Transverse colon (tissue), 4 donors: ENCODE measurements at places on chromosomes 5 and 9. TPM values are rescaled to one million over a fixed set of nuclear protein-coding genes. Genes with fewer than 3 reads are reported as not detected.

DNA sequence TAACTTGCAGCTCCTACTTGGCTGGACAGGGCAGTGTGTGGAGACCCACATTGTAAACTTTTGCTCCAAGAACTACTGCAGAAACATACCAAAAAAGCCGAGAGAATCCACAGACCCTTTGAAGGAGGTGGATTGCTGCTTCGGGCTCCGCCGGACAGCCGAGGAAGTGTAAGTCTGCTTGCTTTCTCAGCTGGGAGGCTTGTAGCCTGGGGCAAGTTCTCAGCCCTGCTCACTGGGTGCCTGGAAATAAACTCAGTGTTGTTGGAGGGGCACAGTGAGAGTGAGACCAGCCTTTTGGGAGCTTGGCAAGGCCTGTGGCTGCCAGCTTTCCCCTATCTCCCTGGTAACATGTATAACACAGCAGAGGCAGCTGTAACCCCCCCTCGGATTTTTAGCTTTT lies 215.6 kb downstream of the SYK start:
- no peak for DNase-seq
- no peaks in the 10 kb centered on the region for H3K36me3 ChIP-seq

- H3K27ac ChIP-seq: no peak overlapping the region
- H3K27me3 ChIP-seq: no peaks in the 10 kb centered on the region
- no peak for DNase-seq
- no peaks in the 10 kb centered on the region for H3K4me1 ChIP-seq
- H3K4me3 ChIP-seq: no peak overlapping the region
Observed at GRCh38 chr9:94250456-94250855, 8.6 kb upstream of the ZNF169 start.

- no peak overlapping the region for H3K4me3 ChIP-seq
- no peaks in the 10 kb centered on the region for H3K27me3 ChIP-seq
- H3K27ac ChIP-seq: no peak overlapping the region
- DNase-seq: no peak
Observed at GRCh38 chr5:133453831-133454230, 158.5 kb downstream of the FSTL4 start.

DNA sequence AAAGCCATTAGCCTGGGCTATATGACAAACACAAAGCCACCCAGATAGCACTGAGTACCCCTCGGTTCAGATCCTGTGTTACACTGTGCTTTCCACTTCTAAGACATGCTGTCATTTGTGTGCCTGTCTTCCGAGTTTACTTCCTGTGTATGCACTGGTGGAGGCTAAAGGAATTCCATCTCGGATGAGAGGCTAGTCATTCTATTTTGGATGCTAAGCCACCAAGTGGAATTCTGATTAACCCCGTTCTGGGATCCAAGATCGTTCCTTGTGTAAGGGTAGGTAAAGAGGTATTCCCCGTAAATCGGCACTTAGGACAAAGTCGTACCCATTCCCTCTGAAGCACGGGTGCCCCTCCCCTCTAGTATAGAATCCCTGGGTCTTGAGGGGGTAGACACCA lies 8.7 kb downstream of the PROP1 start:
- no peak overlapping the region for H3K27ac ChIP-seq
- no peak for DNase-seq
- no peak overlapping the region for H3K4me3 ChIP-seq
- no peaks in the 10 kb centered on the region for H3K4me1 ChIP-seq

- H3K27ac ChIP-seq: no peak overlapping the region
- no peaks in the 10 kb centered on the region for H3K27me3 ChIP-seq
- no peak overlapping the region for H3K4me3 ChIP-seq
- H3K36me3 ChIP-seq: no peaks in the 10 kb centered on the region
- no peak for DNase-seq
Observed at GRCh38 chr5:128773378-128773777, 191.9 kb upstream of the SLC27A6 start.

GRCh38 chr5:76114179-76114851 lies 31.1 kb downstream of the SV2C start:
- no peaks in the 10 kb centered on the region for H3K36me3 ChIP-seq
- H3K4me1 ChIP-seq: no peaks in the 10 kb centered on the region
- H3K27me3 ChIP-seq: no peaks in the 10 kb centered on the region
- DNase-seq: peak; percentile 80
- no peak overlapping the region for H3K4me3 ChIP-seq

- peak; percentile 79 for DNase-seq
- no peaks in the 10 kb centered on the region for H3K27me3 ChIP-seq
- H3K27ac ChIP-seq: peak overlapping the region; percentile 78
Observed at GRCh38 chr5:91162534-91163381, 220.4 kb downstream of the ARRDC3 start.

DNA sequence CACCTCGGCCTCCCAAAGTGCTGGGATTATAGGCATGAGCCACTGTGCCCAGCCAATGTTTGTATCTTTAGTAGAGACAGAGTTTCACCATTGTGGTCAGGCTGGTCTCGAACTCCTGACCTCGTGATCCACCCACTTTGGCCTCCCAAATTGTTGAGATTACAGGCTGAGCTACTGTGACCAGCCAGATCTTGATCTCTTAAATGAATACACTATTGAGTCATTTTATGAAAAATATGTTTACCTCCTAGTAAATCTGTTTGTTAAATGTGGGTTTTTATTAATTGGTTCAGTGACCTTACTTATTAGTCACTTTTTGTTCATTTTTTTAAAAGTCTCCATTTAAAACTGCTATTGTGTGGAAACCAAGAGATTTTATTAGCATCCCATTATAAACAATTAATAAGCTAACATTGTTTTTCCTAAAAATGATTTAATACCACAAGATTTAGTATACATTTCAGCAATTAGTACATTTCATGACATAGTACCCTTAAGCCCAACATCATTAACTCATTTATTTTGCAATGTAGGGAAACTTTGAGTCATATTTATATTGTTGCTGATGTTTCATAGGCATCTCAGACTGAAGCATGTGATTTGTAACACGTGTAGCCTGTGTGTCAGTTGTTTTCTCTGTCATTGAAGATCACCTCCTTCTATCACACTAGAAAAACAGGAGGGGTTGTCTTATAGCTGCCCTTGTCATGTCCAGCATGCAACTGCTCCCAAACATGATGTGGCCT lies 261.2 kb downstream of the TAF11L14 start:
- DNase-seq: no peak
- no peaks in the 10 kb centered on the region for H3K36me3 ChIP-seq
- H3K27ac ChIP-seq: no peak overlapping the region

DNA sequence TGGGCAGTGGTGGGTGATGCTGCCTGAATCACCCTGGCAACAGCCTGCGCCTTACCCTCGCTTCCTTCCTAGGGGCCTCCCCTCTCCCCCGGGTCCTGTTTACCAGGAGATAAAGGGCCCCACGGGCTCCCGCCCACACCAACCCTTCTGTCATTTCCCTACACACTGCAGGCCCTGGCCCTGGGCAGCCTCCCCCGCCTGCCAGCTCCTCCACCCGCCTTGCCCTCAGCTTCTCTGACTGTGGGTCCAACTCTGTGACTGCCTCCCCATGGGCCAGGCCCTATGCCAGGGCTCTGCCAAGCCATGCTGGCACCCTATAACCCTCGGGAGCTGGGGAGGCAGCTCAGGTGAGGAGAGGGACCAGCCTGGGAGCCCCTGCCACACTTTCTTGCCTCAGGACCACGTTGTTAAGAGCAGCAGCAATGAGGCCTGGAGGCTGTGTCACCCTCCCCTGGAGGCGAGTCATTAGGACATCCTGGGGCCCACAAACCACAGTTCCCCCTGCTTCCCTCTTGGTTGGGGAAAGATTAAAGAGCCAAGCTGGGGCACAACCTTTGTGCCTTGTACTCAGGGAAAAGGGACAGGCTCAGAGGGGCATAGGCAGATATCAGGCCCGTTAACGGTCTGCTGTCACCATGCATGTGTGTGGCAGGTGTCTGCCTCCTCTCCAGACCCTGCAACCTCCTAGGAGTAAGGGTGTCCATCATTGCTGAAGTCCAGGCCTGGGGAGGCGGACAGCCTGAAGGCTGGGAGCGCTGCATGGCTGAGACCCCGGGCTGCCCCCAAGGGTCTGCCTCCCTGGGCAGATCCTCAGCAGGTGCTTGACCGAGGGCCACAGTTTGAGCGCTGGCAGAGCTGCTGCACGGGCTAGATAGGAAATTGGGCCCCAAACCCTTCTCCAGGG lies 2.8 kb downstream of the MGAT4B start:
- no peaks in the 10 kb centered on the region for H3K27me3 ChIP-seq
- peak overlapping the region; percentile 98 for H3K27ac ChIP-seq
- H3K4me3 ChIP-seq: no peak overlapping the region
- DNase-seq: no peak
- H3K4me1 ChIP-seq: peaks cover 55% of the 10 kb centered on the region

DNA sequence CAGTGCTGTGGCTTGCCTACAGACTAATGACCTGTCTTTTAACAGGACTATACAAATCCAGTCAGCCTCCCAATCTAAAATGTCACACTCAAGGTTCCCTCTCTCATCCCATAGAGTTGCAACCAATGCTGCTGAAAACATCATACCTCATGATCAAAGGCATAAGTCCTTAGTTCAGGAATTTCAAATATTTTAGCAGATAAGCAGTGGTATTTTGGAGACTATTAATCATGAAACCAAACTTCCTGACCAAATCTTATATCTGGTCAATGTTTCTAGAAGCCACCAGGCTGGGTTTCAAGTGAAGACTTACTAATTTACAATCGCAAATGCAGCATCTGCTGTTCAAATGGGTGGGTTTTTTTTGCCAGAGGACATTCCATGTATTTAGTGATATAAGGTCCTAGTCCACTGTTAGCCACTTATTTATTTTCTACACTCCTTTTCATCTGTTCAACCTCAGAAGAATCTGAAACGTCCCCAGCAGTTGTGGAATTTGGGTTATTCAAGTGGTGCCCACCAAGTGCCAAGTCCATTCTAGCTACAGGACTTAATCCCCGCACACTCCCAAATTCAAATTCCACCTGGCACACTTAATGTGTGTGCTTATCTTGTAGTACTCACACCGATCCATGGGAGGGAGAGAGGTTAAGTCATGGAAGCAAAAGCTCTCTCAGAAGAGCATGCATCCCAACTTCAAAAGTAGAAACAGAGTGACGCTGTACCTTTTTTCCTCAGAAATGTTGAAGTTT lies 5.8 kb downstream of the TAS2R1 start:
- no peak overlapping the region for H3K27ac ChIP-seq
- H3K4me3 ChIP-seq: no peak overlapping the region
- no peak for DNase-seq

ZBTB26 gene
- 9.2 TPM for total RNA-seq

TMC1 gene
- not detected for total RNA-seq

ANKRD31 gene
- total RNA-seq: 0.16 TPM

NR6A1 gene
- total RNA-seq: 13.4 TPM

GKAP1 gene
- 11.0 TPM for total RNA-seq

RPS23 gene
- 1,615 TPM for total RNA-seq

ABLIM3 gene
- 6.5 TPM for total RNA-seq

FAM221B gene
- not detected for total RNA-seq

CACNA1B gene
- total RNA-seq: 0.27 TPM

PCDHA10 gene
- 0.79 TPM for total RNA-seq
